Left hindlimb (tissue), 1 donor: ENCODE measurements at places on chromosomes 7 and 10.
A peak's percentile ranks its signal among the peaks of the same experiment; 100 is the strongest.

DNA sequence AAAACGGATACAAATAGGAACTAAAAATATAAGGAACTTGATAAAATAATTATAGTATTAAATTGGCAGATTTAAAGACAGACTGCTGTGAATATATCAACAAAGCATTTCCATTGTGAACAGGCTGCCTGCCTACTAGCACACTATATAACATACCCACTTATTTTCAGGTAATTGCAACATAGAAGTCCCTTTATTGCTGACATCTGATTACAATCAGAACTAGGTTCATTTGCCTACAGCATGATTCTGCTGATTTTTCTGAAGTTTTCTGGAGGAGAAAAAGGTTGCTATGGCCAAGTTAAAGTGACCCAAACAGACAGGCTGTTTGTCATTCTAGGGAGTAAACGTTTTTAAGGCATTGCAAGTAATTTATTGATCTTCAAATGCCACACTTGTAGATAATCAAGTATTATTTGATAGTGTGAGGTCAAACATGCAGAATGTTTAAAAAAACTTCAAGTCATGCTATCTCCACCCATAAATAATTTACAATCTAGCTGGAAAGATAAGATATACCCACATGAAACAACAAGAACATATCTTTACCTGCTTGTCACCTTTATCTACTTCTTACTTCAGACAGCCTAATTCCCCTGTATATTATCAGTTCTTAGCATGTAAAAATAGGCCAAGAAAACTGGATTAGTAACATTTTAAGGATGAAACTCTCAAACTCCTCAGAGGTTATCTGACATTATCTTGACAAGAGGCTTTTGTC, 40.5 kb downstream of the MTPN start:
- no peak for DNase-seq

- no peak for DNase-seq
These were observed 66.9 kb downstream of the MYO3A start for GRCh38 chr10:26000971-26001370.

GRCh38 chr7:146177301-146177700, 60.7 kb downstream of the CNTNAP2 start:
- no peak for DNase-seq

GRCh38 chr7:152663931-152664330, 12.0 kb downstream of the XRCC2 start:
- no peak for DNase-seq

DNA sequence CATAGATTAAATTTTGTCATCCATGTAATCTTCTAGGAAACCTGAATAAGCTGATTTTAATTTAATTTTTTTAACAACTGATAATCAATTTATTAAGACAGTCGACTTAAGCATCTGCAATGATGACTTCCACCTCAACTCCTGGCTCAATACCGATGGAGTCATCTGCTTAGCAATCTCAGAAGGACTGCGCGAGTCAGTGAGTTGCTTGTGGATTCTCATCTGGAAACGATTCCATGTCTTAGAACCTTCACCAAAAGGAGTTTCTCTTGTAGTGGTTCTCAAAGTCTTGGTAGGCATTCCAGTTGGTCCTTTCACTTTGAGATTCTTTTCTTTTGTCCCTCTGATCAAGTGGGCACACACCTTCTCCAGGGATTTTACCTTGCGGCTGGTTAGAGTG, 85.5 kb downstream of the XRCC2 start:
- no peak for DNase-seq

GRCh38 chr7:32033006-32033405, 37.2 kb downstream of the PDE1C start:
- no peak for DNase-seq

DNA sequence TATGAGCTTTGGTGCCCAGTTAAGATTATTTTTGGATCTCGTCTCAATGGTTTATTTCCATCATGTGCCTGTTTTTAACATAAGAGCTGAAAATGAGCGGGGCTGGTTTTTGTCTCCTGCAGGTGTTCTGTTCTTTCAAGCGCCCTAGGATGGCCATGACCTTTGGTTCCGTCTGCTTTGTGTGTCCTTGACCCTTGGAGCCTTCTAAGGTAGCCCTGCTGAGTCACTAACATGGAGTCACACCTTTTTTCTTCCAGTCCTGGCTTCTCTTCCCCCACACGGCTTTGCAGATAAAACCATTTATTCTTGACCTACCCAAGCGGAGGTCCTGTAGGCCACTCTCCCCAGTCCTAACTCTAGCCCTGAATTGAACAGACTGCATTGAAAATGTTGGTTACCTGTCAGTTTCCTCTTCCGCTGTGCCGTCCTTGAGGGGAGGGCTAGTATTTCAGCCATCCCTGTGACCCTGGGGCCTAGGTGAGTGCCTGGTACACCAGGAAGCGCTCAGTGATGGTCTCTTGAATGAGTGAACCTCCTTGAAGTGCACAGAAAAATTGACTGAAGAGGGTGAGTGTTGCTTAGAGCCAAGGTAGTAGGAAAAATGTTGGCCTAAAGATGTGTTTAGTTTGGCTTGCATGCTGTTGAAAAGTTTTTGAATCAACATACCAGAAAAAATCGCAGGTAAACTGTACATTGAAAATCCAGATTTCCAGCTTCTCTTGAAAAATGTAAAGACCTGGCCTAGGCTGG, 48.0 kb downstream of the CAMK1D start:
- DNase-seq = no peak

DNA sequence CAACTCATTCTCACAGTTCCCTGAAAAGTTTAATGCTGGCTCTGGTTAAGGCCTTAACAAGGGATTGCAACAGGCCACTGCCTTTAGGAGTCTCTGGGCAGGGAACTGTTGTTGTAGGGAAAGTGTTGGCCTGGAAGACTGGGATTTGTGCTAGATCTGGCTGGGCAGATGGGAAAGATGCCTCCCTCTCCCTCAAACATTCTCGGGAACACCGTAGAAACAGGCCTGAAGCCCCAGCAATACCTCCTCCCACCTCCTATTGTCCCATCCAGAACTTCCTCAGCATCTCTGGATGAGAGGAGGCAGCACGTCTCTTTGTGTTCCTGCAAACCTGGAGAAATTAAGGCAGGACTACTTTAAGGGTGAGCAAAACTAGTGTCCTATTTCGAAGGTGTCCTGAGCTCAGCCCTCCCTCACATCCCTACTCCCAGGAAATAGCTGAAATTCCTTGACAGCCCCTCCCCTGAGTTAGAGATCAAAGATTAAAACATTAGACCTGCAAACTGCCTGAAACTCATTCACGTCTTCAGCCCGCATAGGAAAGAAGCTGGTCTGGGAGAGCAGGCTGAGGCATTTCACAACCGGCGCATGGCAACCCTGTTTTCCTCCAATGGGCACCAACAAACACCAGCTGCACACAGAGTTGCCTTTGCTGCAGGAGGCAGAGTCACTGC, 10.9 kb upstream of the MAP3K8 start:
- no peak for DNase-seq

GRCh38 chr10:77164616-77165311, 472.8 kb downstream of the KCNMA1 start:
- no peak for DNase-seq

- no peak for DNase-seq
These were observed 28.6 kb upstream of the MKLN1 start for GRCh38 chr7:131299074-131299473.

GRCh38 chr10:44883593-44884331, 27.4 kb upstream of the TMEM72 start:
- peak; percentile 65 for DNase-seq

DNA sequence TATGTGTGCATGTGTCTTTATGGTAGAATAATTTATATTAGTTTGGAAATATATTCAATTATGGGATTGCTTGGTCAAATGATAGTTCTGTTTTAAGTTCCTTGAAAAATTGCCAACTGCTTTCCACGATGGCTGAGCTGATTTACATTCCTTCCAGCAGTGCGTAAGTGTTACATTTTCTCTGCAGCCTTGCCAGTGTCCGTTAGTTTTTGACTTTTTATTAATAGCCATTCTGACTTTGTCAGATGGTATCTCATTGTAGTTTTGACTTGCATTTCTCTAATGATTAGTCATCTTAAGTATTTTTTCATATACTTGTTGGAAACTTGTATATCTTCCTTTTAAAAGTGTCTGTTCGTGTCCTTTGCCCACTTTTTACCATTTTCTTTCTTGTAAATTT, 434.2 kb upstream of the POT1 start:
- no peak for DNase-seq

GRCh38 chr7:30143748-30144251, 9.0 kb downstream of the MTURN start:
- DNase-seq = no peak

DNA sequence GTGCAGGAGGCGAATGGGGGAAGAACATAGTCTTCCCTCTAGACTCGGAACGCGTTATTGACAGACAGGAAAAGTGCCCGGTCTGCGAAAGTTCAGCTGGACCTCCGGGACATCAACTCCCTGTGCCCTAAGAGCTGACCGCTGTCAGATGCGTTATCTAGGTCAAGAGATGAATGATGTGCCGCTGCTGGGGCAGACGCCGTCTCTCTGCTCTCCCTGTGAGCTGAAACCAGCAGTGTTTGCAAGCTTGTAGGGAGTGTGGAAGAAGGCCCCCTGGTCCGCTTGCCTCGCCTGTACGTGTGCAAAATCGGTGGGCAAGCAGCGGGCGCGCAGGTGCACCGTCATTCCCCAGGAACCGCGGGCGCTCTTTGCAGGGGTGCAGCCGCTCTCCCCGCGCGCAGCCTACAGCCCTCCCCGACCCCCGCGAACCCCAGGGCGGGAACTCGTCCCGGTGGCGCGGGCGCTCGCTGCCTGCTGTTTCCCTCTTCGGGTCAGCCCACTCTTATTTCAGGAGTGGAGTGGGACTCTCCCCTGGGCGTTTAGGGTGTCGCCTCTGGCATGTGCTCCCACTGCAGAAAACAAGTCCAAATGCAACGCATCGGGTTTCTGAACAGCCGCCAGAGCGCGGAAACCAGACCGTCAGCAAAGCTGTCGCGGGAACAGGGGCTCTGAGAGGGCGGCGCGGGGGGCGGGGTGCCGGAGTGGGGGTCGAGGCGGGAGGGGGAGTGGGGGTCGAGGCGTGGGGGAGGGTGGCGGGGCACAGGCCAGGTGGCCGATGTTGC, 1.8 kb upstream of the PFKFB3 start:
- DNase-seq = no peak

- DNase-seq = no peak
These were observed 350.1 kb downstream of the KIF20B start for GRCh38 chr10:90051474-90051873.

DNA sequence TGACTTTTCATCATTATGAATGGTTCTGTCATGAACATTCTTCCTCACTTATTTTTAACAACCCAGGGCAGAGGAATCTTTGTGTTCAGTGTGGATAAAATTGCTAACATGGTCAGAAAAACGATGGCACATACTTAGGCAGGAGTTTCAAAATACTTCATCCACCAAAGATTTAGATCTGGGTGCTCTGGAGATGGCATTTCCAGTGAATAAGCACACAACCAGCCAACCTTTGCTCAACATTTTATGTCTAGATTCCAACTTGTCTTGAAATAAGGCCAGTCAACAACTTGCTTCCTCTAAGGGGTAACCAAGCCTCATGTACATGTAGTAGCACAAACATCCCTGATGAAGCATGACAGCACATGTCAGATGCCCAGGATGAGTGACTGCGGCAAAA, 33.4 kb upstream of the ADRB1 start:
- DNase-seq = no peak

- no peak for DNase-seq
These were observed 243.2 kb downstream of the CCDC3 start for GRCh38 chr10:12758271-12758670.

DNA sequence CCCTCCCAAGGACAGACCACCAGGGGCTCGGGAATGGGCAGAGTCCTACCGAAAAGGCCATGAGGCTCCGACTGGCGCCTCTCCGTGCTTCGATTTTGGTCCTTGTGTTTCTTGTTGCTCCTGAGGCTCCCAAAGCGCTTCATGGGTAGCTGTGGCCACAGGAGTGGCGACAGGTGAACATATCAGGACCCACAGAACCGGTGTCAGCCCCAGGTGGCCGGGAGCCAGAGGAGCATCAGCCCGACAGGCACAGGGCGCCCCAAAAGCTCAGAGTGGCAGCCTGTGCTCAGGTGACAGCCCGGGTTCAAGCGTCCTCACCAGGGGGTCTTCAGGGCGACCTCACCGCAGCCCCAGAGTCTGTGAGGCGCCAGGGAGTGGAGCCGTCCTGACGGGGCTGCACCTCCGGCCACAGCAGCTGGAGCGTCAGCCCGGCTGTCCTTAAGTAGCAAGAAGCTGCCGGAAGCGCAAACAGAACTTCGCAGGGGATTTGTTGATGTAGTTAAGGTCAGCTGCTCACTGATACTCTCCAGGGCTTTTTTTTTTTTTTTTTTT, 141.0 kb downstream of the PRKAG2 start:
- no peak for DNase-seq

GRCh38 chr10:79129361-79129997, 60.7 kb downstream of the ZMIZ1 start:
- no peak for DNase-seq

GRCh38 chr7:14902589-14903067, at the start of gene DGKB:
Gene DGKB (minus strand): TSS chr7:14902751.
- DNase-seq = peak; percentile 50

GRCh38 chr10:91409869-91410637, at the start of gene HECTD2:
Gene HECTD2 (plus strand): TSS chr10:91410344. CDS start chr10:91410439, 95 bp downstream.
- peak; percentile 90 for DNase-seq

DNA sequence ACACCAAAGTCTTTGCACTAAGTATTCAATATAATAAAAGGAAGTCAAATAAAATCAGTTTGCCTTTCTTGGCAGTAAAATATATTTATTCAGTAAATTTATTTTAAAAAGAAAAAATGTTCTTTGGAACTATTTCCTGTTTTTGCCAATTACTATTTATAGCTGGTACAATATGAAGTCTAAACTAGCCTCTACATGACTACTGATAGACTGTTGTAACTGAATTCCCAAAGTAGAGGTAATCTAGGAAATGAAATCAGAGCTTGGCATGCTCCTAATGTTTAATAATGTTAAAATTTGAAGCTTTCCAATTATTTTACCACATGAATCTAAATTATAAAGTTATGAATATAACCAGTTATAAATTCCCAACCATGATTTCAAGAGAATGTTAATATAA, 385.5 kb downstream of the SEMA3D start:
- no peak for DNase-seq

DNA sequence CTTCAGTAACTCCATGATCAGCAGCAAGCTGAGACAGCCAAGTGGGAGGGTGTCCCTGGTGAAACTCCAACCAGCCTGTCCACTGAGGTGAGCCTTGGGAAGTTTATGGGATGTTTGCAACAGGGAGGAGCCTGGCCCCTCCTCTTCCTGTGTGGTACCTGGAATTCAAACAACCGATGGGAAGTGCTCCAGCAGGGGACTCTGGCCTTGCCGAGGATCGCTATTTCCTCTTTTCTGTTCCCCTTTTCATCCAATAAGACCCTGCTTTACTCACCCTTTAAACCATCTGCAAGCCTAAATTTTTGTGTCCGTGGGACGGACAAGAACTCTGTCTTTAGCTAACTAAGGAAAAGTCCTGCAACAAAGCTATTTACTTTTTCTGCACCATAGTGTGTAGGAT, 491.1 kb upstream of the ZMIZ1 start:
- no peak for DNase-seq
